Spleen (tissue), 13 donors: ENCODE measurements at places on chromosomes 7 and 10.
A peak's percentile ranks its signal among the peaks of the same experiment; 100 is the strongest.

DNA sequence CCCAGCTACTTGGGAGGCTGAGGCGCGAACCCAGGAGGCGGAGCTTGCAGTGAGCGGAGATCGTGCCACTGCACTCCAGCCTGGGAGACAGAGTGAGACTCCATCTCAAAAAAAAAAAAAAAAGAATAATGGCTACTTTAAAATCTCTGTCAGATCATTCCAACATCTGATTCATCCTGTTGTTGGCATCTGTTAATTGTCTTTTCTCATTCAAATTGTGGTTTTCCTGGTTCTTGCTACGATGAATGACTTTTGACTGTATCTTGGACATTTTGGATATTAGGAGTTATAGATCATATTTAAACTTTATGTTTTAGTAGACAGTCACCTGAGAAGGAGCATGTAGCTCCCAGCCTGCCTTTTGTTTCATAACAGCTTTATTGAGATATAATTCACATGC is 8.5 kb downstream of the TPST1 start:
- no peak for DNase-seq

GRCh38 chr10:97898429-97898828 is 48.8 kb downstream of the GOLGA7B start:
- no peak for DNase-seq

GRCh38 chr10:3961082-3961481 is 176.1 kb upstream of the KLF6 start:
- DNase-seq = no peak

DNA sequence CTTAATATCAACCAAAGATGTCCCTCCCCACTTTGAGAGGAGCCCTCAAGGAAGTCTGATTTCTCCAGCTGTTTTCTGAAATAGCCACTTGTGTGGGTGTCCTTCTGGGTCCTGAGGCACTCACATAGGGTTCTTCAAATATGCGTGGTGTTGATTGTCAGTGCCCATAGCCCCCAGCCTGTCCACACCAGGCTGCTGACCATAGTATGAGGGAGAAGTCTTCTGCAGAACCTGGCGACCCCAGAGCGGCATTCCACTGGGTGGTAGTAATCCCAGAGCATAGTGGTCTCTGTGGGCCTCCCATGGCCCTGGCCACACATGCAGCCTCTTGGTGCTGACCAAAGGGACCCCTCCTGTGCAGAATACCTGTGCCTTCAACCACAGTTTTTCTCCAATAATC is 82.7 kb upstream of the MACROH2A2 start:
- no peak for DNase-seq

DNA sequence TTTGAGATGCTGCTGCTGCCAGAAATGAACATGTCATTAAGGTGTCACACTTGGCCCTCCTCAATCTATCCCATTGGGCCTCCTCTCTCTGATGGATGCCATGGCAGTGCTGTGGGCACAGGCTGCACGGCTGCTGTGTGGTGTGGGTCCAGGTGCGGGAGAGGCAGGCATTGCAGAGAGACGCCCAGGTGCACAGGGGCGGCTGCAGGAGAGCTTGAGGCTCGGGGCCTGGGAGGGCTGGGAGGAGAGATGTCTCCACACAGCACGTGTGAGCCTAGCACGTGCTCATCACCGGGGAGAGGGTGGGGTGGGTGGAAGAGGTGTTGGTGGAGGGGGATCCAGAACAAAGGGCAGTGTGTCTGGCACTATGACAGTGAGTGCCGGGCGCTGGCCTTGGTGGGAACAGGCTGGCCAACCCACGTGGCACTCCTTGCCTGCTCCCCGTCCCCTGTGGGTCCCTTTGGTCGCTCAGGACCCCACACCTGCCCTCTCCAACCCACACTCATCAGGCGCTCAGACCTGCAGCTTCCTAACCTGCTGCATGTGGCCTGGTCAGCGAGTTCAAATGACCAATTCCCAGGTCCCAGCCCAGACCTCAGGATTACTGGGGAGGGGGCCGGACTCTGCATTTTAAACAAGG is 39.9 kb upstream of the BNIP3 start:
- no peak for DNase-seq

GRCh38 chr10:122331100-122331499 is 43.4 kb upstream of the PLEKHA1 start:
- DNase-seq = no peak

GRCh38 chr10:26931223-26931622 is 70.5 kb upstream of the ABI1 start:
- peak; percentile 79 for DNase-seq

GRCh38 chr7:40937879-40938278 is 765.0 kb downstream of the INHBA start:
- DNase-seq = no peak

DNA sequence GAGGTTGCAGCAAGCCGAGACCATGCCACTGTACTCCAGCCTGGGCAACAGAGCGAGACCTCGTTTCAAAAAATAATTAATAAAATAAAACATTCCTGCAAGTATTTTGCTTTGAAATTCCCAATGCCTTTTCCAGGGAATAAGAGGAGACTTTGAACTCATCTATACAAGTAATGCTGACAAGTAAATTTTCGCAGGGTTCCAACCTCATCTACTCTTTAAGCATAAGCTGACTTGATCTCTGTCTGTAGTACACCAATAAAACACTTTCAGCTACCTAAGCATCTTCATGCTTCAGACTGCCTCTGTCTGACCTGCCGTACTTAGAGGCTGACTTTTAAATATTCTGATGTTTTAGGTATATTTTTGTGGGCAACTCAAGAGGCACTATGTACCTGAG is 13.7 kb upstream of the BEND7 start:
- no peak for DNase-seq

- DNase-seq = no peak
Measured at GRCh38 chr7:81114633-81115032, 195.8 kb upstream of the SEMA3C start.

- no peak for DNase-seq
Measured at GRCh38 chr7:115410972-115411686, 489.2 kb downstream of the MDFIC start.

GRCh38 chr7:117132321-117133120 is 179.2 kb downstream of the ST7 start:
- DNase-seq = no peak

- DNase-seq = peak; percentile 39
Measured at GRCh38 chr10:69657430-69657829, 27.4 kb downstream of the FAM241B start.

DNA sequence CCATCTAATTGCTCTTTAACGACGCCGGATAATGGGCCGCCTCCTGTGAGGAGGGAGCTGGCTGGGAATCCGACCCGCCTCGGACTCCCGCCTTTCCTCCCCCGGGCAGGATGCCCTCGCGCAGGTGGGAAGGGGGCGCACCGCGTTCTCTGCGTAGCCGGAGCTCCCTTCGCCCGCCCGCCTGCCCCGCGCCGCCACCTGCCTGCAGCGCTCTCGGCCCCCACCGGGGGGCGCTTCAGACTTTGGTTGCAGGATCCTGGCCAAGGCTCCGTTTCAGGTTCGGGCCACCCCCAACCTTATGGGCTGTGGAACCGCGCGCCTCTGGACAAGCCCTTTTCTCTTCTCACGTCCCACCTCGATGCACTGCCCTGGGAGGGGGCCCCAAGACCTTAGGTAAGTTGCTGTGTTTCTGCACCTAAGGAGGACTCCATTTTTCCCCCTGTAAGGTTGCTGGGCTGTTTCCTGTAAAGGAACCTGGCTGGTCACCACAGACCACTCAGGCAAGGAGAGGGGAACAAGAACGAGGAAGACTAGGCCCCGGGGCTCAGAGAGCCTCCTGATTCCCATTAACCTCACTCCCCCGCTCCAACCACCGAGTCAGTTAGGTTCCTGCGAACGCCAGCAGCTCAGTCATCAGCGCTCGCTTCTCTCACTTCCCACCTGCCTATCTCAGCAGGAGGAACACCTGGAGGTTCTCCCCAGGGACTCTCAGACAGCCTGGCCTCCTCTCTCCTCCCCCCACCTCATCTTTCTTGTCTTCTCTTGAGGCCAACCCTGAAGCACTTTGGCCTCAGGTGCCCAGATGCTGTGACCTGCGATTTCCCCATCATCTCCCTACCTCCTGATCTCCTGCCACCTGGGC is 11.3 kb upstream of the KAZALD1 start:
- DNase-seq = peak; percentile 92

GRCh38 chr10:18955061-18955460 is 93.5 kb upstream of the MALRD1 start:
- DNase-seq = no peak

DNA sequence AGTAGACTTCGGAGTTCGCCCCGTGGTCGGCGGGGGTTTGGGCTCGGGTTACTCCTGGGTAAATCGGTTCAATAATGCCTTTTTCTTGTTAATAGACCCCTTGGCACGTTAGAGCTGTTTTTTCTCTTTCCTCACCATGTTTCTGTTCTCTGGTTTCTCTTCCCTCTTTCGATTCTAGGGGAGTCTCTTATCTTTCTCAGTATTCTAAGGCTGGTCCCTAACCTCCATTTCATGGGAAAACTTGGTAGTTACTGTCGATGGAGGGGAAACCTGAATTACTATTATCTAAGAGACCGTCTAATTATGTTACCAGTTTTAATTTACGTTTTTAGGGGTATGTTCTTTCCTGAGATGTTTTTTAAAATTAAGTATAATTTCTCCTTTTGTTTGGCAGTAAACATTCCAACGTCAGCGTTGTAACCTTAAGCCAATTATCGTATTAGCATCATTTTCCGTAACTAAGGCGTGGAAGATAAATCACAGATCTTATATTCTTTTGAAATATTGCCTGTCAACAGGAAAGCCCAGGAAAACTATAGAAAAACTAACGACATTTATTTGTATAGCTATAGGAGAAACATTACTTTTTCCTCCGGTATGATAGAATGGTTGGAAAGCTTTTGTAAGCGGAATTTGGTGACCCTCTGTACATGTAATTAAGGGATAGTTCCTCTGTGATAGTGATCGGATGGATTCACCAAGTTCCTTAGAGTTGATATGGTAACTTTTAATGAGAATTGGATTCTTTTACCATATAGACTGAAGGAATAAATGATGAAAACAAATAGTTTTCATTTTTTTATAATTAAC is 847 bp downstream of the BTAF1 start:
- DNase-seq = no peak

DNA sequence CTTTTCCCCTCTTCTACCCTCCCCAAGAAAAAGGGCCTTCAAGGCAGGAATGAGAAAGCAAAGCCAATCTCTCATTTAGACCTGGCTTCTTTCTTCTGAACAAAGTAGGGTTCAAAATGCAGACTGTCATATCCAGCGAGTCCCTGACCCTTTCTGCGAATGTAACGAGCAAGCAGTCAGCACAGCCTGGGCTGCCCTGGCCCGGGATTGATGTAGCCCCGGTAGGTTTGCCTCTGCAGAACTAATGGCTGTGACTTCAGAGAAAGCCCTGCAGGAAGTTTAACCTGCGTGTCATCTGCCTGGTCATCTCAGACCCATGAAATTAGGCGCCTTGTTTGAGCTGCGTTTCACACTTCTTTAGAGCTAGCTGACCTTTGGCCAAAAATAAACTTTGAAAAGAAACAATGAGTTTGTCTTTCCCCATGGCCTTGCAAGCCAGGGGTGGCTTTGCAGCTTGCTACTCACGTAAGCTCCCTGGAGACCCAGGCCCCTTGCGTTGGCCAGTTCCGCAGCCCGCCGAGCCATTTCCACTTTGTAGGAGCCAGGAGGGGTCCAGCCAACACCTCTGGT is 36.4 kb downstream of the HABP2 start:
- no peak for DNase-seq

DNA sequence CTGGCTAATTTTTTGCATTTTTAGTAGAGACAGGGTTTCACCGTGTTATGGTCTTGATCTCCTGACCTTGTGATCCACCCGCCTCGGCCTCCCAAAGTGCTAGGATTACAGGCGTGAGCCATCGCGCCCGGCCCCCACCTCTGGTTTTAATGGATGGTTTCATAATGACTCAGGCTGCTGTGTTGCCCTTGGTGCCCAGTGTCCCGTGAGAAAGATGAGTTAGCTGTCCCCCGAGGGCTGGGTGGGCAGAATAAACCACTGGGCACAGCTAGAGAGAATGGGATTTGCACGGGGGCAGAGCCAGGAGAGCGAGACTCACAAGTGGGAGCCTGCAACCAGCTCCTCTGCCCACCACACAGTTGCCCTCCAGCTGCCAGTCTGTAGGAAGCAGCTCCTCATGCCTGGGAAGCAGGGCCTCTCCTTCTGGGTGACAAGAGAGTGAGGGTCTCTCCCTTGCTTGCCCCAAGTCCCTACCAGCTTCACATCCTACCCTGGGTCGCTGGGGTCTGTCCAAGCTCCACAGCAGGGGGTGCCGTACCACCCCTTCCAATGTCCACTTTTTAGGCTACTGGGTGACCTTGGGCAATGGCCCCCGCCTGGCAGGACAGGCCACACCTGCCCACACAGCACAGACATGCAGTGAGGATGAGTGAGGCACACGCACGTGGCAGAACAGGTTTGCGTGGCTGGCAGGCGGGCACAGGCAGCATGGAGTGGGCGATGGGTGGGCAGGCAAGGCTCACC is 16.1 kb upstream of the NDST2 start:
- DNase-seq = no peak

GRCh38 chr7:68537774-68538071 is 1060.6 kb upstream of the AUTS2 start:
- no peak for DNase-seq

GRCh38 chr10:3460420-3461128 is 288.0 kb upstream of the PITRM1 start:
- DNase-seq = no peak

DNA sequence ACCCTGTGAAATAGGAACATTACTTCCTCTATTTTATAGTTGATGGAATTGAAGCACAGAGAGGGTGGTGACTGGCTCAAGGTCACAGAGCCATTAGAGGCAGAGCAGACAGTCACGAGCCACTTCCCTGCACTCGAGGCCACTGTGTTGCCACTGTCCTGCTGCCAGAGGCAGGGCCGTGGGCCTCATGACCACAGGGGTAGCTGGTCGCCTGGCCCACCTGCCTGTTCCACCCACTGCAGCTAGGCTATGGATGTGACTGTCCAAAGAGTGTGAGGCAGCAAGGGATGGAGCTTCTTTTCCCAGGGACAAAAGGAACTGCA is 38.2 kb downstream of the RPS24 start:
- no peak for DNase-seq

DNA sequence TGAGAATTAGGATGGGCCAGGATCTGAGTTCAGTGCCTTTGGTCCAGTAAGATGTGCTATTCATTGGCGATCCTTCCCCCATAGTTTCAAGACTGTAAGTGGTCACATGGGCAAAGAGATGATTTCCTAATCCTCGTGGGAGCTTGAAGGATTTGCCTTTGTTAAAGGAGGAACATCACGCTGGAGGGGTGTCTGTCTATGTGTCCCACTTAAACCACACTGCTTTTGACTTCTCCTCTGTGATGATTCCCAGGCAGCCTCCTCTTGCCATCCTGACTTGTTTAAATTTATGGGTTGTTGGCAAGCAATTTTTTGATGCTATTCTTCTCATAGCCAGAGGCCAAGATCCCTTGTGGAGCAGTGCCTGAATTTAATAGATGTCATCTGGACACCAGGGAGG is 154.0 kb downstream of the TCF7L2 start:
- DNase-seq = no peak
